ENCODE measurements at places on chromosomes 7 and 10.

- DNase-seq: peak; percentile 61
Observed at GRCh38 chr7:36929791-36930190, 205.5 kb upstream of the AOAH start.

- no peak for DNase-seq
Observed at GRCh38 chr7:25196132-25196896, 32.0 kb downstream of the NPVF start.

DNA sequence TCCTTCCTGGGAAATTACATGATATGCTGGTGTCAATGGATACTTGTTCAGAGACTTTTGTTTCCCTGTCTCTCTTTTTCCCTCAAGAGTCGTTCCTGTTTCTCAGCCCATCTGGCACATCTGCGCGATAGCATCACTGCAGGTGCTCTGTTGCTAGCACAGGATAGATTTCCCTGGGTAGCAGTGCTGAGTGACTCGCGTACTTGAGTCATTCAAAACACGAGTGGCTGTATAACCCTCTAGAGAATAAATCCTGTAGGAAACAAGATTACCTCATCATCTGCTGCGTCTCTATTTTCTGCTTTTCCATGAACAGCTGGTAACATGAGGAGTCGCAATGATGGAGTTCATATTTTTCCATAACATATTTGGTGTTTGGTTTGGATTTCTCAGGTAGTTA is 452.0 kb upstream of the FZD8 start:
- no peak for DNase-seq

- DNase-seq: no peak
Observed at GRCh38 chr7:148161776-148162175, 428.8 kb upstream of the C7orf33 start.

- no peak for DNase-seq
Observed at GRCh38 chr10:116418389-116418788, 9.3 kb upstream of the PNLIPRP3 start.

DNA sequence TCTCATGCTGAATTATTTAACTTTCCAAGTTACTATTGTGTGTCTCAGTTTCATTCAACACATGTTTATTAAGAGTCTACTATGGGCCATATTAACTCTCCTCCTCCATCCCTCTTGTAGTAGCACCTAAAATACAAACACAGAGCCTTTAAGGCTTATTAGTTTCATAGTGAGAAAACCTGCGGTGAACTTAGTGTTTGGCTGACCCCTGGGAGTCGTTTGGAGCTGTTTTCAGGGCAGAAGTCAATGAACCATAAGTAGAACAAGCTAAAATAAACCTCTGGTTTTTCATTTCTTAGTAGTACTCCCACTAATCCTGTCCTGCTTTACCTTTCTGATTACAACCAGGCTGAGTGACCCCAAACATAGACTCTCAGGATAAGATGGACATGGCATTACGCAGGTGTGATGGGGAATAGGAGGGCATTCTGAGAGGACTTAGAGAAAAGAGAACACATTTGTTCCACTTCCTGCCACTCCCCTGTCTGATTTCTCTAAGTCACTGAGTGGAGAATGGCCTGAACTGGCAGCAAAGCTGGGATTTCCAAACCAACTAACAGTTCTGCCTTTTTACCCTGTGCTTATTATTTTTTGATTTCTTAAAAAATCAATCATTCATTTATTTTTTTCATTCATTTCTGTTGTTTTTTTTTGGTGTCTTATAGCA is 74.5 kb downstream of the LRMDA start:
- no peak for DNase-seq

DNA sequence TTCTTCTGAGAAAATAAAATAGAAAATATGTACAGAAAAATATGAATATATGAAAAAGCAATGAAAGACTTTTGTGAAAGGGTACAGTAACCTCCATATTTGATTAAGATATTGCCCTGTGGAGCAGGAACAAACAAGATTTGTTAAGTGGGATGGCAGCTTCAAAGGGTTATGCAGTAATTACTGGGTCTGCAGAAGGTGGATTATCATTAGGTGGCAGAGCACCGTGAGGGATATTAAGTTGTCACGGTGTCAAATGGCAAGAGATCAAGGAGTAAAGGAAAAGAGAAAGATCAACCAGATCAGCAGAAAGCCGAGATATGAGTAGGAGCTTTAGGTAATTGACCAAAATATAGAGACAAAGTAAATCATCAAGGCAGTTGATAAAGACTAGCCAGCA is 44.1 kb downstream of the DGKB start:
- no peak for DNase-seq

GRCh38 chr10:120396228-120396627 is 60.8 kb upstream of the PLPP4 start:
- no peak for DNase-seq

GRCh38 chr10:48707472-48707871 is 22.8 kb downstream of the WDFY4 start:
- no peak for DNase-seq

GRCh38 chr7:607938-608337 is 88.3 kb upstream of the PDGFA start:
- no peak for DNase-seq

DNA sequence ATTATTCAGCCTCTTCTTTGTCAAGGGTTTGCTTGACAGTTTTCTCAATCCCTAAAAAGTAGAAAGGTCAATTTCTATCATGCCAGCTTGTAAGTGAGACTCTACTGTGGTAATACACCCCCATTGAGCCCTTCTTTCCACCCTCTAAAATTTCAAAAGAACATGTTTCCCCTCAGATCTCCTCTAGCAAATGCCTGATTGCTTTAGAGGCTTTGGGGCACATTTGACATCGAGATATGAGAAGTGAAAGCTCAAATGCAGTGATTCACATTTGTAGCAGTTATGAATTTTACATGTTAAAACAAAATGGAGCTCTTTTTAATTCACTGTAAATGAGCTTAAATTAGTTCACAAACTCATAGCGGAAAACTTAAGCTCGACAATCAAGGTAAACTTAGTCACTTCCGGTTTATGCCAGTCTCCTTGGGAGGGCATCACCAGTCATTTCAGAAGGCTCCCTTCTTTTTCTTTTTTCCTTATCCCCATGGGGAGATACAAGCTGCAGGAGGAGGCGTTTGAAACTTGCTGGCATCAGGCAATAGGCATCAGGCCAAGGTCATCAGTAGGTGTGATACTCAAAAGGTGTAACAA is 55.3 kb upstream of the ADO start:
- no peak for DNase-seq

DNA sequence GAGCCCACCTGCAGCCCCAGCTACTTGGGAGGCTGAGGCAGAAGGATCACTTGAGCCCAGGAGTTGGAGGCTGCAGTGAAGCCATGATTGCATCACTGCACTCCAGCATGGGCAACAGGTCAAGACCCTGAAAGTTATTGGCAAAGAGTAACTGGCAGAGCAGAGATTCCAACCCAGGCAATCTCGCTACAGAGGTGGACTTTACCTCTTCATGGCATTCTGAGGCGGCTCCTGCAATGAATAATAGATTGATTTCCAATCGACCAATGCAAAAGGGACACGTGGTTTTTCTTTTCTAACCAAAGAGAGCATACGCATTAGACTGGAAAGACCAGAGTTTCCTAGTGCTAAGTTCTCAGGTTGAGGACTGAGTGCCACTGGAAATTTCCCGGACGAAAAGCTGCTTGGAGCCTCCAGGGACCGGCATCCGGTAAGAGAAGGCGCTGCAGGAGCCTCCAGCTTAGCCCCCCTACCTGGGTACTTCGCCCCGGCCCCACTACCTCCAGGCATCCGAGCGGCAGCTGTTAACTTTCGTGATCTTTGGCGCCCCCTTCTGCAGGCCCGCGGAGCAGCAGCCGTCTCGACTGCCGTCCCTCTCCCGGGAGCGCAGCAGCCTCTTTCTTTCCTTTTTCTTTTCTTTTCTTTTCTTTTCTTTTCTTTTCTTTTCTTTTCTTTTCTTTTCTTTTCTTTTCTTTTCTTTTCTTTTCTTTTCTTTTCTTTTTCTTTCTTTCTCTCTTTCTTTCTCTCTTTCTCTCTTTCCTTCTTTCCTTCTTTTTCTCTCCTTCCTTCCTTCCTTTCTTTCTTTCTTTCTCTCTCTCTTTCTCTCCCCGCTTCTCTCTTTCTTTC is 4.1 kb downstream of the MBLAC1 start:
- no peak for DNase-seq

DNA sequence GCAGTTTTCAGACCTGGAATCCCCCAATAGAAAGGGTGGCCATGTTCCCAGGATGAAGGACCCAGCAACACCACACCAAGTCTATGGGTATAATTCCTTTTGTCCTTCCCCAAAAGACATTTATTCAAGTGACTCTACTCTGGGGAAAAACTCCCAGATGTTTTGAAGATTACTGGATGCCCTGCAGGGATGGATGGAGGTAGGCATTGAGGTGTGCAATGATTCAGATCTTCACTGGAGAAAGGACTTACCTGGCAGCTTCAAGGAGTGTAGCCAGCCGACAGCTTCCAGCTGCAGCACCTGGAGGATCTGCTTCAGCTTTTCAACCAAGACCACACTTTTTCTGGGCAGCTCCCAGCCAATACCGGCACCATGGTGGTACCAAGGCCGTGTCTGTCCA is 172.0 kb downstream of the BAMBI start:
- DNase-seq: no peak

GRCh38 chr10:27949528-27950241 is 49.2 kb downstream of the ODAD2 start:
- DNase-seq: no peak

- no peak for DNase-seq
Observed at GRCh38 chr7:140903741-140904480, 20.8 kb downstream of the BRAF start.

GRCh38 chr10:98957801-98958200 is 277.9 kb downstream of the HPSE2 start:
- DNase-seq: no peak

DNA sequence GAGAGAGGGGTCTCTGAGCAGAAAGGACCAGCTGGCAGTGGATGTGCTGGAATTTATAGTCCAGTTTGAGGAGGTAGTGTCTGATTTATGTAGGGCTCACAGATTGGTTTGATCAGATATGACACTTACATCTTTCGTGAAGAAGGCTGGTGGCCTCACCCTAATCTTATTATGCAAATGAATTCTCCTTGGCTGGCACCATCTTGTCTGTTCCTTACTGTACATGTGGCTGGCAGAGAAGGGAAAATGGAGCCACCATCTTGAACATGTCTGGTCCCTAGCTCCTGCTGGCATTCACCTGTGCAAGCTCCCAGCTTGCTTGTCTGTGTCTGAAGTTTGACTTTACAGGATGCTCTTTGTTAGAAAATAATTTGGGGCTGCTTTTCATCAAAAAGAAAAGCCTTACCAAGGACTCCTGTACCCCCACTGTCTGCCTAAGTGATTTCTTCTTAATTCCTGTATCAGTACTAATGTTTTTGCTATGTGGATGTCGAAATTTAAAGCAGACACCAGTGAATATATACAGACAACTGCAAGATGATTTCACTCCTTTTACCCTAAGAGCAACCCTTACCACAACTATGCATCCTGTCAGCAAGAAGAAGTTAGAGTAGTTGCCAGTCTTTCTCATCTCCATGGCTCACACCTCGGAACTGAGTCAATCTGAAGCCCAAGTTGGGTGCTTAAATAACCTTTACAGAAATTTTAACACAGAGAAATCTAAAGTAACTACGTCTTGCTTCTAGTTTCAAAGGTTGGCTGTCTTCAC is 322.0 kb upstream of the SEMA3D start:
- DNase-seq: no peak

DNA sequence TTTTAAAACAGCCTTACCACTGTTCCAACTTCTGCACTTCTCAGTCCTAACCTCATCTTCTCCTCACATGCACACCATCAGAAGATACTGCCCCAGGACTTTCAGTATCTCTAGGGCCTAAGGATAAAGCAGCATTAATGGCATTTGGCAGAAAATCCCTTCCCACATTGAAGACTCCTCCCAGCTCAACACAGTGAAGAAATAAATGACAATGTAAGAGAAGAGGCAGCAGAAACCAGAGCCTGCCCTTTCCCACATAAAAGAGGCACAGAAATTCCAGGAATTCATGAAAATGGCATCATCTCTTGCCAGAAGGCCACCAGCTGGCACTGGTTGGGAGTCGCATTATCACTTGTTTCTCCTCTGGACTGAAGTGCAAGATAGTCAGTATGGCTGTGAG is 3.7 kb downstream of the GCC1 start:
- DNase-seq: no peak

DNA sequence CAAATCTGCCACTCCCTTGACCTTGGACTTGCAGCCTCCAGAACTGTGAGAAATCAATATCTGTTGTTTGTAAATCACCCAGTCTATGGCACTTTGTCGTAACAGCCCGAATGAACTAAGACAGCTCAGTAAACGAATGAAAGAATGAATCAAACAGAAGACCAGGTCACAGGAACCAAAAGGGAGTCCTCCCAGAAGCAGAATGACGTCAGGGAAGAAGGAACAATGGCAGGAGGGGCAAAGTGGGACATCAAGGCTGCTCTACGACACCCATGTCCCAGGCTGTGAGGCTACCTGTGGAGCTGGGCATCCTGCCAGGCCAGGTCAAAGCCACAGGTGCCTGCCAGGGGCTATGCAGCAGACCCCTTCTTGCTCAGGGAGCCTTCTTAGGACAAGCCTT is 267.2 kb upstream of the PFKP start:
- DNase-seq: no peak

DNA sequence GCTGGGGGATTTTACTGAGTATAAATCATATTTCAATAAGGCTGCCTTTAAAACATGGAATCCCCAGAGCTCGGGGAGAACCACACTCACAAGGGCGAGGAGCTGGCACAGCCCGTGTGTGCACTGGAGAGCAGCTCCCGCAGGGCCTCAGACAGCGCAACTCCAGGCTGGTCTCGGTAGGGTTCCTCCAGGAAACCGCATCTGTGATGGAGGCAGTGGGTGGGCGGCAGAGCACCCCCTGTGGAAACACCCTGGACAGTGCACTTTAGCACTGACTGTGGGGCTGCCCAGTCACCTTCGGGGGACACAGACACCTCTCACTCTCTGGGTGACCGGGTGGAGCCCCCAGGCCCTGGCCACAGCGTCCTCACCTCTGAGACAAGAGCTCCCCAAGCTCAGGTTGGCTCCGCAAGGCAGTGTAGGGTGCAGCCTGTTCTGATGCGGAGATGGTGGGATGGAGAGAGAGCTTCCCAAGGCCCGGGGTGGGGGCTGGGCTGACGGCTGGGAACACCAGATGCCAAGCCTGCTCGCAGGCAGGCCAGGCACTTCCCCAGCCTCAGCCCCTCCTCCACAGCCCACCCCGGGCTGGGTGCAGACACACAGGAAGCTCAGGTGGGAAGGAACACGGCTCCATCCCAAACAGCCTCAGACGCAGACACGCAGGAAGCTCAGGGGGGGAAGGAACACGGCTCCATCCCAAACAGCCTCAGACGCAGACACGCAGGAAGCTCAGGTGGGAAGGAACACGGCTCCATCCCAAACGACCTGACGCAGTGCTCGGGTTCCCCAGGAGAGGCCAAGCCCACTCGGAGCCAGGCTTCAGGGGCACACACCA is 224.4 kb downstream of the MAD1L1 start:
- no peak for DNase-seq
